ENCODE measurements at places on chromosomes 7 and 10.
A peak's percentile ranks its signal among the peaks of the same experiment; 100 is the strongest.

GRCh38 chr10:129921801-129922597, 42.1 kb downstream of the EBF3 start:
- DNase-seq = no peak

- DNase-seq = no peak
These were observed 33.7 kb downstream of the AP5Z1 start for GRCh38 chr7:4809091-4809591.

- DNase-seq = peak; percentile 96
These were observed at the start of gene ITGB8 for GRCh38 chr7:20330239-20330927. Gene ITGB8, plus strand, starts transcription at chr7:20330900. Its CDS starts 907 bp downstream, at chr7:20331807.

- DNase-seq = no peak
These were observed 44.9 kb upstream of the MYL10 start for GRCh38 chr7:101673951-101674350.

- no peak for DNase-seq
These were observed 283.3 kb downstream of the FRMD4A start for GRCh38 chr10:14047431-14047830.

DNA sequence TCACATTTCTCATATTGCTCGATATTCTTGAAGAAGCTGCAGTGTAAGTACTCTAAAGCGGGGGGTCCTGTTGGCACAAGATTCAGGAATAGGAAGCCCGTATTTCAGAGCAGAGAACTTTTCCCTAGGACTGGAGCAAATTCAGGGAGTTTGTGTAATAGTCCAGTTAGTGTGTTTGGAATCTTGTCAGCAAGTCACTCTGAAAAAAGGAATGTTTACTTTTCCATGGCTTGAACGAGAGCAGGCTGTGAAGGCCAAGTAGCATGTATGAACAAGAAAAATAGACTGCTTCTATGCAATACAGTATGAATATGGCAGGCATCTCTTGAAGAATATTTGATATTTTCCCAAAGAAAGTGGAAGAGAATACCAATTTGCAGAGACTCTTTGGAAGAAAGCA, 39.8 kb downstream of the CDC123 start:
- peak; percentile 23 for DNase-seq

GRCh38 chr10:71132321-71132810, 80.0 kb upstream of the UNC5B start:
- no peak for DNase-seq

GRCh38 chr7:118148930-118149329, 35.0 kb upstream of the LSM8 start:
- no peak for DNase-seq

- DNase-seq = no peak
These were observed 88.9 kb upstream of the ODAD2 start for GRCh38 chr10:28087661-28088351.

GRCh38 chr10:88463811-88464210, 119.3 kb downstream of the RNLS start:
- no peak for DNase-seq

GRCh38 chr7:13829914-13830900, 159.3 kb downstream of the ETV1 start:
- DNase-seq = no peak

GRCh38 chr7:1540776-1541271, 10.3 kb downstream of the MAFK start:
- DNase-seq = no peak

DNA sequence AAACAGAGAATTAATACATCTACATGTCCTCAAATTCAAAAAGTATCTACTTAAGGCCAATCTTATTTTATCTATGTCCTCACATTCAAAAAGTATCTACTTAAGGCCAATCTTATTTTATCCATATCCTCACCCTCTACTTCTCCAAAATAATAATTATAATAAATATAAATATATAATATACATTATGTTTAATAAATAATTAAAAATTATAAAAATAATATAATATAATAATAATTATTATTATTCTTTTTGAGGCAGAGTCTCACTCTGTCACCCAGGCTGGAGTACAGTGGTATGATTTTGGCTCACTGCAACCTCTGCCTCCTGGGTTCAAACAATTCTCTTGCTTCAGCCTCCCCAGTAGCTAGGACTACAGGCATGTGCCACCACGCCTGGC, 784.9 kb downstream of the DNAJB9 start:
- DNase-seq = no peak

GRCh38 chr10:600876-601659, 88.4 kb downstream of the DIP2C start:
- peak; percentile 95 for DNase-seq

- peak; percentile 11 for DNase-seq
These were observed 6.0 kb upstream of the MKLN1 start for GRCh38 chr7:131321656-131322055.

GRCh38 chr10:108894402-108895301, 1028.7 kb downstream of the XPNPEP1 start:
- DNase-seq = no peak

DNA sequence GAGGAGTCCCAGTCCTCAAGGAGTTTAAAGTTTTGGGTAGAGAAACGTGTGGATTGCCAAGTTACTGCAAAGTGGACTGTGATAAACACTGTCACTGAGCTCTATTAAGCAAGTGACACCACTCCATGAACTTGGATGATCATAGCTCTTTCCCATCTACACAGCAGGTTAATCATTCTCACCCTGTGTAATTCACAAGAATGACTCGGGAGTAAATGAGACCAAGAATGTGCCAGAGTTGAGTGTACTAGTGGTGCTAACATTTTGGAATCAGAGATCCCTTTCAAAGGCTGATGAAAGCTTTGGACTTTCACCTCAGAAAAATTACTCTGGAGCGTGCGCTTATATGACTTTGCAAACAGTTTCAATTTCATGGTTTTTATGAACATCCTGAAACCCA, 80.8 kb downstream of the RBM20 start:
- no peak for DNase-seq

DNA sequence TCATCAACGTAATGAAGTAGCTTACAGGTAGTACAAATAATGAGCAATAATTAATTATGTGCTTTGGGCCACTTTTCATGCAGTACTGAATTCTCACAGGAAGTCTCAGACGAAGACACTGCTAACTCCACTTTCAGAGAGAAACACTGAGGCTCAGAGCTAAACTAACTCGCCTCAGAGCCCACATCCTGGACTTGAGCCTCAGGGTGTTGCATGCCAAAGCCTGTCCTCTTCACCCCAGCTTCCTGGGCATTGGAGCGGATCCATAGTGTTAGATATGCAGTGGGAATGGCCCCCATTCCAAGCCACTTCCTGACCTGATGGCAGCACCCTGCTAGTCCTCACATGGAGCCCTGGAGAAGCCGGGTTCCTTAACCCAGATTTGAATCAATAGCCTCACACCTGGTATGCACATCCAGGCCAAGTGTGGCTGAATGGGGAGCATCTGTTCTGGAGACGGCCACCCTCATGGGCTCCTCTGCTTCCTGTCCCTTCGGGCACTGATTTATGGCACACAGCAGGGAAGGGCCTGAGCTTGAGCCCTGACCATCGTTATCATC, 265.1 kb upstream of the ZNF32 start:
- DNase-seq = no peak

- peak; percentile 49 for DNase-seq
These were observed 473.1 kb upstream of the PODXL start for GRCh38 chr7:132029369-132030085.

DNA sequence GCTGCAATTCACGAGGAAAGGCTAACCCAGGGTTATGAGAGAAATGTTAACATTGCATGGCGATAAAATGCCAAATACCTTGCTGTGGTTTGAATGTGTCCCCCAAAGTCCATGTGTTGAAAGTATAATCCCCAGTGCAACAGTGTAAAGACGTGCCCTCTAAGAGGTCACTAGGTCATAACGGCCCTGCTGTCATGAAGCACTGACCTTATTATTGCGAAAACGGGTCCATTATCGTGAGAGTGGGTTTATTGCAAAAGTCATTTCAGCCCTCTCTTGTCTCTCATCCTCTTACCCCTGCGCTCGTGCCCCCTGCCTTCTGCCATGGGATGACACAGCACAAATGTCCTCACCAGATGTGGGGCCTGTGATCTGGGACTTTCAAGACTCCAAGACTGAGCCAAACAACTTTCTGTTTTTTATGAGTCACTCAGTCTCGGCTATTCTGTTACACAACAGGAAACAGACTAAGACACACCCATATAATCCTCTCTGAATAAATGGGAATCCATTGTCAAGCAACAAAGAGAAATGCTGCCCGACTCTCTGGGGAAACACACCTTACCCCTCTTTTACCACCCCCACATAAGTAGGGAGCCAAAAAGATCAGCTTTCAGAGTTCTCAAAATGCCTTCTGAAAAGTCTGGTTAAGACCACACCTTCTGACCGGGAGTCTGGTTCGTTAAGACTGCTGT, 73.1 kb upstream of the UCN3 start:
- DNase-seq = peak; percentile 88

GRCh38 chr7:4775848-4776623, 613 bp downstream of the AP5Z1 start:
- peak; percentile 94 for DNase-seq

GRCh38 chr10:5534051-5534821, 9.5 kb downstream of the CALML3 start:
- DNase-seq = peak; percentile 82

GRCh38 chr7:155756322-155756721, 55.9 kb downstream of the SHH start:
- DNase-seq = no peak

DNA sequence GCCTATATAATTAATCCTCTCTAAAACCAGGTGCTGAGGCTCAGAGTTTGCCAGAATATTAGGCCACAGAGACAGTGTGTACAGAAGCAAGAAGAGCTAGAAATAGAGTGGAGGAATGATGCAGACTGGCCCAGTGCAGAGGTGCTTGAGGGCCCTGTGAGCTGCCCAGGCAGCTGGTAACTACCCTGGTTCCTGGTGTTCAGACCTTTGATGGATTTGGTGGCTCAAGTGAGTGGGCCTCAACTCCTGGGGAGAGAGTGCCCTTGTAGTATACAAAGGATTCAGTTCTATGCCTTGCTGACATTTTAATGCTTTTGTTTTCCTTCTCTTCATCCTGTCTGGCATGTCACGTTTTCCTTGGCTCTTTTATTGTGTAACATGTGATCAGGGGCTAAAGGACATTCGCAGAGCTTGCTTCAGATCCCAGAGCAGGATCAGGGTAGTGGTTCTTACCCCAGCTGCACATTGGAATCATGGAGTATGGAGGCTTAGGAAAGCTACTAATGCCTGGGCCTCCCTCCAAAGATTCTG, 20.0 kb downstream of the LRRC4 start:
- DNase-seq = no peak
